ENCODE measurements at places on chromosomes 4 and X. TPM values are rescaled to one million over a fixed set of nuclear protein-coding genes. Genes with fewer than 3 reads are reported as not detected.

Gene DGAT2L6
- not detected for total RNA-seq

DNA sequence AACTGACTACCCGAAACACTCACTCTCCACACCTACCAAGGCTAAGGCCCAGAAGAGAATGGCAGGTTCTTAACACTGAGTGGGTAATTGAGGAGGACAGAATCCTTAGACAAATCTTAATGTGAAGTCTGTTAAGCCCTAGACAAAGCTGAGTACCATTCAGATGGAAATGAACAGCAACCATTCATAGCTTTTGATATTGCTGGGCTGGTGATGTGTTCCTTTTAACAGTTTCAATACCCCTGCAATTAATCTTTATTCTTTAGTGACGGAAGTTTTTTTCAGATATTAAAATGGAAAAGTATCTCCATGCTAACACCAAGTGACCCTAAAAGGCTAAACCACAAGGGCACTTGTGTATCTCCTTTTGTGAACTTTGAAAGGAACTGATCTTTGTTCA, 334.9 kb downstream of the OPHN1 start:
- H3K4me1 ChIP-seq: no peaks in the 10 kb centered on the region
- H3K27me3 ChIP-seq: no peaks in the 10 kb centered on the region
- DNase-seq: no peak
- no peaks in the 10 kb centered on the region for H3K36me3 ChIP-seq
- no peak overlapping the region for H3K27ac ChIP-seq

DNA sequence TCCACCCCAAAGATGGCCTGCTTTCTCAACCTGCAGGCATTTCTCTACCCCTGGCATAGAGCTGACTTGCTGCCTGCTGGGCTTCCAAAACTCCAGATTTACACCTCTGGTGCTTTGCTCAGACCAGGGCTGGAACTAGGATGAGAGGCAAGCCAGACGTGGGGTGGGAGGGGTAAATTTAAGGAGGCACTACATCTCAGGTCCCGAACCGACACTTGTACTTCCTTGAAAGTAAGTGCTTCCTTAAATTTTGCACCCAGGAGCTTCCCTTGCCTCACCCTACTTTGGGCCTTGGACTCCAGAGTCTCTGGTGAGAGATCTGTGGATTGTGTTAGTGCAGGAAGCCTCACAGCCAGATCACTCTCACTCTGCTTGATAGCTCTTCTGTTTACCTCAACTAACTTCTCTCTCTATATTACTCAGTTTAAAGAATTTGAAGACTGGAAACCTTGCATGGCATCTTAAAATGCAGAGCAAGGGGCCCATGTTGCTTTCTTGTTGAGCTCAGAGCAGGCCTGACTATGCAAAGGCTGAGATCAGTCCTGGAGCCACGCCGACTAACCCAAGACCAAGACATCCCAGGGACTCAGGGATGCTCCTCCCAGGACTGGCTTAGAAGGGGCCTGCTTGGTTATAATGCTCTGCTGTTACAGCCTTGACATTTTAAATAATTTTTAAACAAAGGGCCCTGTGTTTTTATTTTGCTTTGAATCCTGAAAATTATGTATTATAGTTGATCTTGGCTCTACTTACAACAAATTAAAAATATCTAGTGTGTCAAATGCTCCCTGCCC, 145.0 kb upstream of the LEF1 start:
- DNase-seq: peak; percentile 6
- H3K27ac ChIP-seq: no peak overlapping the region

Gene CTAG1A
- total RNA-seq: not detected

GRCh38 chrX:48489892-48490291, 13.9 kb downstream of the FTSJ1 start:
- H3K4me3 ChIP-seq: no peak overlapping the region
- no peak for DNase-seq
- H3K27ac ChIP-seq: no peak overlapping the region
- H3K27me3 ChIP-seq: no peaks in the 10 kb centered on the region

DNA sequence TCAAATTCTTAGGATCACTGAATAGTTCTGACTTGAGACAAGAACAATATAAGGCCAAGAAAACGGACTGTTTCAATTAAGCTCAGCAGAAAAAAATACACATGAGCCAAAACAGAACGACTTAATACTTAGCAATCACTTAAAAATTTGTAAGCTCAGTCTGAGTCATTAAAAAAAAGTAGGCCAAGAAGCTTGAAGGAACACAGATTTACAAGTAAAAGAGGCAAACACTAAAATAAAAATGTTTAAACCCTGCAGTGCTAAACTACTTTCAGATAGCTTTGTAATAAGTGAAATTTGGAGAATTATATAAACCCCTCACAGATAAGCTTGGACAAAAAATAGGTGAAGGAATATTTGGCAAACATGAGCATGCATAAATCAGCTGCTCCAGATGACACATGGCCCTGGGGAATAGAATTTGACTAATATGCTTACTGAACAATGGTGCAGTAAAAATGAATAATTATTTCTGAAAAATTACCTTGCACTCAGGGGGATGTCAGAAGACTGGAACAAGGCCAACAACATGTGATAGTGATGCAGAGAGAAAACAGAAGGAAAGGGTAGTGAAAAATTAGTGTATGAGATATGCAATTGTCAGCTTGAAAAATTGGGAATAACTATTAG, 49.6 kb downstream of the LNX1 start:
- no peak overlapping the region for H3K4me3 ChIP-seq
- H3K36me3 ChIP-seq: no peaks in the 10 kb centered on the region
- H3K27me3 ChIP-seq: peaks cover 3% of the 10 kb centered on the region
- H3K27ac ChIP-seq: no peak overlapping the region
- H3K4me1 ChIP-seq: no peaks in the 10 kb centered on the region

Gene GLOD5
- not detected for total RNA-seq

Gene ARSJ
- total RNA-seq: not detected

Measured in activated CD8-positive, alpha-beta T cell treated with anti-CD3 and anti-CD28 coated beads for 36 hours (primary cell).